ENCODE measurements at places on chromosomes 7 and 10. TPM values are rescaled to one million over a fixed set of nuclear protein-coding genes. Genes with fewer than 3 reads are reported as not detected.

The GIMAP4 gene
- 0.54 TPM for total RNA-seq

The ENKUR gene
- total RNA-seq = 0.10 TPM

The GTPBP10 gene
- total RNA-seq = 9.6 TPM

The NODAL gene
- total RNA-seq = not detected

The RRP12 gene
- total RNA-seq = 13.1 TPM
